Amygdala (tissue), 56 donors: ENCODE measurements at places on chromosomes 3 and 15.

DNA sequence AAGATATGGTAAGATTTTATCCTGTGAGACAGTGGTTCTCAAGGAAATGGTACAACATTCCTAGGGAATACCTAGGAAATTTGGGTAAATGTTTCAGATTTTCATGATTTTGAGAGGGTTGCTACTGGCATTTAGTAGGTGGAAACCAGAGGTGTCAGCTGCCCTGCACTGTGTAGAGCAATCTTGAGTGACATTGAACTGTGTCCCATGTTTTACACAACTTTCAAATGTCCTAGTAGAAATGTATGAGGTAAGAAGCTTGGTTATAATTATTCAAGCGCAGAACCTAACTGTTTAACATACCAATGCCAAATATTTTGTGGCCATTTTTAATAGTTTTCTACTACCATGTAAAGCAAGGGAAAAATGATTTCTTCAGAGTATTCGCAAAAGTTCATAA is 120.4 kb downstream of the GADL1 start:
- no peak for DNase-seq

DNA sequence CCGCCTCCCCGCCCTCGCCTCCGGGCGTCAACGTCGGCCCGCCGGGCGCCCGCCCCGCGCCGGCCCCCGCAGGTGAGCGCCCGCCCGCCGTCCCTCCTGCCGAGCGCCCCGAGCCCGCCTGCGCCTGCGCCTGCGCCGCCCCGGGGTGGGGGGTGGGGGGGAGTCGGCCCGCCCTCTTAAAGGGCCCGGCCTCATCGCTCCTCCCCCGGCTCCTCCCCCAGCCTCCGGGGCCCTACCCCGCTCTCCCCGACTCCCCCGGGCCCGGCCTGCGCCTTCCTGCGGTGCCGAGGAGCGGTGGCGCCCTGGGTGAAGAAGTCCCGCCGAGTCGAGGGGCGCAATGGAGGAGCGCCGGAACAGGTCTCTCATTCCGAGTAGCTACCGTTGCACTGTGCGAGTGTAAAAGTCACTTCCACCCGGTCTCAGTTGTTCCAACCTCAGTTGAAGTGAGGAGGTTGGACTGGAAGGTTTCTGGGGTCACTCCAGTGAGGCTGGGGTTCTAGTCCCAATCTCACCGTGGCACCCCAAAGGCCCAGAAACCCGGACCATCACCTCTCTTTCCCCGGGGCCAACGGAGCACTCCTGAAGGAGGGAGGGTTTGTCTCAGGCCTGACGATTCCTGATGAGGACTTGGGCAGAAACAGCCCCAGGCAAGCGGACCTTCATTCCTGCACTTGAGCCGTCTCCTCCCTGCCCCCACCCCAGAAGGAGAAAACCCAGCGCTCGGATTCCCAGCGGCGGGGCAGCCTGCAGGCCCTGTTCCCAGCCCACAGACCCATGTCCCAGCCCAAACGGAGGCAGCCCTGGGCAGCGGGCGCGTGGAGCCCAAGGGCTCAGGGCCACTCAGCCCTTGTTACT is 1.5 kb upstream of the TNK2 start:
- DNase-seq = peak; percentile 88

DNA sequence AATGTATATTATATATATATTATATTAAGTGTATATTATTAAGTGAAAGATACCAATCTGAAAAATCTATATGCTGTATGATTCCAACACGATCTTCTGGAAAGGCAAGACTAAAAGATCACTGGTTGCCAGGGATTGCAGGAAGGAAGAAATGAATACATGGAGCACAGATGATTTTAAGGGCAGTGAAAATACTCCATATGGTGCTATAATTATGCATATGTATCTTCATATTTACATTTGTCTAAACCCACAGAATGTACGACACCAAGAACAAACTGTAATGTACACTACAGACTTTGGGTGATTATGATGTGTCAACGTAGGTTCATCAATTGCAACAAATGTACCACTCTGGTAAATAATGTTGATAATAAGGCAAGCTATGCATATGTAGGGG is 194.7 kb upstream of the MME start:
- no peak for DNase-seq

DNA sequence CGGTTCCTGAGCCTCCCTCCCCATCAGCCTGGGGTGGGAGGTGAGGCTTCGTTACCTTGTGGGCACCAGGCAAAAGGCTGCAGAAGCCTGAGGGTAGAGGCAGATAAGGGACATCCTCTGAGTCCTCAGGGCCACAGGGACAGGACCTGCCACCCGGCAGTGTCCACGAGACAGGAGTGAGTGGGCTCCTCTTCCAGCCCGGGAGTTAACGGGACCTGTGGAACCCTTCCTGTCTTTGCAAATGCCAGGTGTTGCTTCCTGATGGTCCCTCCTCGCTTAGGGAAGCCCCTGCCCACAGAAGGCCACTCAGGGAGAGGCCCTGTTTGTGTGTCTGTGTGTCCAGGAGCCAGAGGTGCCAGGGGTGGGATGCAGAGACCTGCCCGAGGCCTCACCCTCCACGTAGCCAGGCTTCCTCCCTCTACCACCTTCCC is 111.1 kb upstream of the ALDH1A3 start:
- no peak for DNase-seq

GRCh38 chr3:43649365-43649968 is 27.7 kb upstream of the ANO10 start:
- no peak for DNase-seq

- DNase-seq = no peak
Measured at GRCh38 chr15:70712271-70712670, 51.1 kb downstream of the UACA start.

DNA sequence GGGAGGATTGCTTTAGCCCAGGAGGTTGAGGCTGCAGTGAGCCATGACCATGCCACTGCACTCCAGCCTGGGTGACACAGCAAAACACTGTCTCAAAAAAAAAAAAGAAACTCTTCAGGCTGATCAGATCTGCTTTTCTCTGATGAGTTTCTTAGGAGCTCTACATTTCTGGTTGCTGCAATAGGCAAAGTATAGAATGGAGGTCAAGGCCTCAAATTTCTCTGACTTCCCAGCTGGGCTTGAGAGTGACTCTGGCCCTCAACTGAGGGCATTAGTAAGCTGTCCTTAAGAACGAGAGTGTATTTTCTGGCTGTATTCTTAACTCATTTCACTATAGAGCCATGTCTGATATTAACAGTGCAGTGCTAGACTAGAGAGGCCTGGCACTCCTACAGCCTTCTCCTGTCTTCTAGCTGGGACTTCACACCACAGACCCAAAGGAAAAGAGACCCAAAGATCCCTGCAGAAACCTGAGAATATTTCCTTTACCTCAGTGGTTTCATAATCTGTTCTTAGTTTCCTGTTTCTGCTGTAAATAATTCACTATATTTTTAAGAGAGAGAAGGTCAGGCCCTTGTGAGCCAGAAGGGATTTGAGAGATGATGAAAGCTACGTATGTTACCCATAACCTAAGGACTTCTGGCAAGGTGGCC is 2.0 kb upstream of the NR1I2 start:
- no peak for DNase-seq

- DNase-seq = peak; percentile 1
Measured at GRCh38 chr3:174440253-174440701, 418.9 kb upstream of the NAALADL2 start.

- no peak for DNase-seq
Measured at GRCh38 chr3:130379274-130379673, 33.8 kb downstream of the COL6A5 start.

- DNase-seq = no peak
Measured at GRCh38 chr3:156175570-156175969, 55.2 kb downstream of the KCNAB1 start.

DNA sequence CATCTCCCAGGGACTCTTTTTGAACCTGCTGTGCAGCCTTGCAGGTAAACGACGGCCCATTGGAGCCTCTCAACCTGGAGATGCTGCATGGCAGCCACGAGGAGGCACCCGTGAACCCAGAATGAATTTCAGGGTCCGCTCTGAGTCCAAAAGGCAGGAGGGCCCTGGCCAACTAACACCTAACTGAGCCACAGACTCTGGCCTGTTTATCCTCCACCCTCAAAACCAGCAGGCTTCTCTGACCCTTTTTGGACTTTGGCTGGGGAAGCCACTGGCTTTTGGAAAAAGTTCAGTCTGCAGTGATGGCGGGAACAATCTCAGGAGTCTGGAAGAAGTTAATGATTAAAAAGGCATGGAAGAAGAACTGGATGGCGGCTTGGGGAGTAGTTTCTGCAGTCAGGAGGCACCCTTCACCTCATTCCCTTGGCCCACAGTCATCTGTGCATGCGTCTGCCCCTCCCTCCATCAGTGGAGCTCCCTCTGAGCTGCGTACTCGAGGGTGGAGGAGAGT is 4.1 kb downstream of the PXYLP1 start:
- no peak for DNase-seq

- DNase-seq = no peak
Measured at GRCh38 chr15:47407692-47408091, 309.6 kb upstream of the SEMA6D start.

- DNase-seq = no peak
Measured at GRCh38 chr15:90376789-90377188, 11.3 kb upstream of the IQGAP1 start.

DNA sequence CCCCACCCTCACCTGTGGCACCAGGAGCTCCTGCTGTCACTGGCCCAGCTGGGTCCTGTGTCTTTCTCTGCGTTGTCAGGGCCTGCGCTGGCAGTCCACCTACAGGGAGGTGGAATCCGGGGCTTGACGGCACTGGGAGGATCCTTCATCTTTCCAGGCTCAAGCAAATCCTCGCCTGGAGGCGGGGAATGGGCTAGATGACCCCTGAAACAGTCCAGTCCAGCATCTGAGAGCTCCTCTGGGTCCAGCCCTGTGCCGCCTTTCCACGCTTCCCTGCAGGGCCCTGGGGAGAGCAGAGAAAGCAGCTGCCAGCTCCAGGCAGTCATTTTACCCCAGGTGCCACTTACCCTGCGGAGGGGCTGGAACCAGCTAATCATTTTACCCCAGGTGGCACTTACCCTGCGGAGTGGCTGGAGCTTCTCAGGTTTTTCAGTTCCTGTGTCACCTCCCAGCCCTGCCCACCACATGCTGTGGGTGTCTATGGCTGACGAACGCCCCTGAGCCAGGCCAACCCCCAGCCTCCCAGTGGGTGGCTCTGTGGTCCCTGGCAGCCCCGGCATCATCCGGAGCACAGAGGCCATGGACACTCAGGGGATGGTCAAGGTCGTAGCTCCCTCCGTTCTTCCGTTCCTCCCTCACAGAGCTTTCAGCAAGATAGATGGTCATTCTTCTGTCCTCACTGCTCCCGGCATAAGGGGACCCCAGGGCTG is 17.9 kb upstream of the ADIPOQ start:
- no peak for DNase-seq

DNA sequence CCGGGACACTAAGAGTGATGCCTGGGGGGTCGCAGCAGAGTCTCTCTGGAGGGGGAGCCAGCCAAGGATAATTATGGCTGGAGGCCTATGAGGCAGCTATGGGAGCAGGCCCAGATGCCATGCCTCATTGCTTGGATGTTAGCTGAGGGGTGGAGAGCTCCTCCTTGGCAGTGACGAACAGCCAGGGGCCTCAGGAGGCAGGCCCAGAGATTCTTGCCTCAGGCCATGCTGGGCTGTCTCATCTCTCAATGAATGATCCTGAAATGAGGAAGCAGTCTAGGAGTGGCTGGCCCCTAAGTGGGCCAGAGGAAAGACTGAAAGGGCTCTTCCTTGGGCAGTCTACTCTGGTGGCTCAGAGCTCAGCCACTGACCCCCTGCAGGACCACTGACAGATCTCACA is 21.3 kb downstream of the KIF9 start:
- DNase-seq = no peak

DNA sequence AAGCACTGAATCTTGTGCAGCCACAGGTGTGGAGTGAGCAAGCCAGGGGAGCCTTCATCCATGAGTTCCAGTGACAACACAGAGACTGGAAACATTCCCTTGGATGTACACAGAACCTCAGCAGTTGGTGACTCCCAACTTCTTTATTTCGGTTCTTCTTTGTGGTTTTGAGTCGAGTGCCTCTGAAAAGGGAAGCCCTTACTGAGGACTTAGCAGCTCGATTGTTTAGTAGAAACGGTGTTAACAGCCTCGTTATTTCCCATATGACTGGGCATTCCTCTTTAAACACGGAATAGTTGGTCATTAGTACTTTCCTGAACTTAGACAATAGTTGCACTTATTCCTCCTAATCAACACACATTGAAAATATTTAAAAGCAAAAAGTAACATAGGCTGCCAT is 7.7 kb downstream of the SLCO3A1 start:
- DNase-seq = no peak

GRCh38 chr15:57018151-57018550 is 99.7 kb downstream of the TCF12 start:
- DNase-seq = no peak

GRCh38 chr15:48423896-48424475 is 92.8 kb downstream of the DUT start:
- DNase-seq = no peak

- DNase-seq = peak; percentile 80
Measured at GRCh38 chr3:57017459-57017845, 43.0 kb upstream of the SPATA12 start.

DNA sequence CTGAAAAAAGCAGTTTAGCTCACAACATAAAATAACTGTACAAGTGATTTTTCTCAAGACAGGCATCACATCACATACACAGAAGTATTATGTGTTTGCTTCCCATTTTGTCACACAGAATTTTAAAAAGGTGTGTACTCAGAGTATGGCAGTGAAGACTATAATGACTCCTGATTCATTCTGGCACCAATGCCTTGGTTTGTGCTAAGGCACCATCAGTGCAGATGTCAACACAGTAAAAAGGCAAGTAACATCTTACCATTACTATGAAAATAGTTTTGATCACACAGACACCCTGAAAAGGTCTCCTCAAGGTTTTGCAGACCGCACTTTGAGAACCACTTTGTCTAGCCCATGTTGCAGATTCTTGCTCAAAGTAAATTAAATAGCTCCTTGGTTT is 191.6 kb downstream of the KLHL25 start:
- DNase-seq = no peak

DNA sequence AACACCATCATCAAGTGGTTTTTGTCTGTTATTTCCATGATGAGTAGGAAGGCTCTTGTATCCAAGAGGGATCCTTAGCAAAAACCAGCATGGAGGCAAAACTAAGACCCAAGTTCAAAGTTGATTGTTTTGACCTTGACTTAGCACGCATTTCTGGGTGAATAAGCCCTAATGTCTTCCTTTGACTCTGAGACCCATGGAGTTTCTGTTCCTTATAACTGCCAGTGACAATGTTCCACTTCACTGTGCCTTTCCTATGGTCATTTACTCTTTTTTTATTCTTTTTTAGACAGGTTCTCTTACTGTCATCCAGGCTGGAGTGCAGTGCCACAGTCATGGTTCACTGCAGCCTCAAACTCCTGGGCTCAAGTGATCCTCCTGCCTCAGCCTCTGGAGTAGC is 118.2 kb upstream of the MRPL3 start:
- no peak for DNase-seq

- DNase-seq = no peak
Measured at GRCh38 chr3:89521328-89521727, 413.9 kb downstream of the EPHA3 start.

GRCh38 chr15:57388464-57388863 is 12.2 kb downstream of the CGNL1 start:
- no peak for DNase-seq

- no peak for DNase-seq
Measured at GRCh38 chr15:100256970-100257650, 84.7 kb downstream of the ADAMTS17 start.
